ENCODE measurements at places on chromosomes 5 and 9.

GRCh38 chr9:111924281-111924680, 27.7 kb downstream of the UGCG start:
- DNase-seq = no peak

- no peak for DNase-seq
These were observed 67.8 kb upstream of the SLC1A1 start for GRCh38 chr9:4422495-4422894.

DNA sequence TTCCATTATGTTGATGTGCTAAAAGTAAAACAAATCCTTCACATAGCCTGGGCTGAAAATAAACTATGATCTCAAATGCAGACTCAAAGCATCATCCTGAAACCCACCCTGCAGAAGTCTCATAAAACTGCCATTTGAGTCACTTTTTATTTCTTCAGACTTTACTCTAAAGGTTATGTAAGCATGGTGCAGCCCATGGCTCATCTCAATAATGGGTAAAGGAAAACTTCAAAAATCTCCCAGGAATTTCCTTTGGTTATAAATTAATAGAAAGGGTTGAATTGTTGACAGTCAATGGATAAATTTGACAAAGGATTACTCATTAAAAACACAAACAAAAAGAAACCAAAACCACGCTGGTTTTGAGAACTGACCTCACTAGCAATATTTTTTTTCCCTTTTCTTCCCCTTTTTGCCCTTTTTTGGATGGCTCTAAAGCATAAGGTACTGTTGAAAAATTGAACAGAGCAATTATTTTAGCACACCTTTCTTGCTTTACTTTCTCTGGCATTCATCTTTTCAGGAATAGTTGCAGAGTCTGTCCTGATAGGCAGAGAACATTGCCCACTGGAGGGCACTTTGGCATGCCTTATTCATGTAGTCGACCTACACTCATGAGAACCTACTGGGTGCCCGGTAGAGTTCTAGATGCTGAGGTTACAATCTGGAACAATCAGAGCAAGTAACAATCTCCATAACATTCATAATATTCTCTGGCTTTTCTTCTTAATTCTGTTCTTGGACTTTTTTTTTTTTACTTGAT, 191.4 kb downstream of the TMEM167A start:
- no peak for DNase-seq

GRCh38 chr5:65588694-65589093, 25.6 kb downstream of the PPWD1 start:
- no peak for DNase-seq

Measured in NCI-H774 (cell line).